DMS53 (cell line): ENCODE measurements at places on chromosomes 16 and 17.

DNA sequence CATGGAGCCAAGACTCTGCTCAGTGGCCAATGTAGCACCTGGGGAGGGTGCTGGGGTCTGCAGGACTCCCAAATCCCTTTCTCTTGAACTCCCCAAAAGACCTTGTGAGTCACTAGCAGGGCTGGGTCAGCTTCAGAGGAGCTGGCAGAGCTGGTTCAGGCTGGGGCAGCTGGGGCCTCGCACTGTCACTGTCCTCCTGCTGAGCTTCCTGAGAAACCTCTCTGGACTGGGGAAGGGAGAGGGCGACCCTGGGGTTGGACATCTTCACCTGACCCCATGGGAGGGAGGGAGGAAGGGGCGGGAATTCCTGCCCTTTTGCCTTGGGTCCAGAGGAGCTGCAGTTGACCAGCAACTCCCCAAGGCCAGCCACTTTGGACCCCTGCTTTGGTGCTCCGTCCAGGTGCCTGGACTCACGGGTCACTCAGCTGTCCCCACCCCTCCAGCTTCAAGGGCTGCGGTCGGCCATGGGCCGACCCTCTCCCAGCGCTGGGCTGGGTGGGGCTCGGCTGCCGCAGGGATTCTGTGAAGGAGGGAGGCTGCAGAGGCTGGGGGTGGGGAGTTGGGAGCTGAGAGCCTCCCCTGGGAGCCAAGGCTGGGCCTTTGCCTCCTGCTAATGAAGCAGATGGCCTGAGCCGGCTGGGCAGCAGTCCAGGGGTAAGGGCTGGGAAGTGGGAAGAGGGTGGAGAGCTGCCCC is 9.2 kb downstream of the FMNL1 start:
- peak; percentile 51 for DNase-seq

- DNase-seq, result no peak
Observed at GRCh38 chr16:2737895-2738418, 14.5 kb upstream of the SRRM2 start.

DNA sequence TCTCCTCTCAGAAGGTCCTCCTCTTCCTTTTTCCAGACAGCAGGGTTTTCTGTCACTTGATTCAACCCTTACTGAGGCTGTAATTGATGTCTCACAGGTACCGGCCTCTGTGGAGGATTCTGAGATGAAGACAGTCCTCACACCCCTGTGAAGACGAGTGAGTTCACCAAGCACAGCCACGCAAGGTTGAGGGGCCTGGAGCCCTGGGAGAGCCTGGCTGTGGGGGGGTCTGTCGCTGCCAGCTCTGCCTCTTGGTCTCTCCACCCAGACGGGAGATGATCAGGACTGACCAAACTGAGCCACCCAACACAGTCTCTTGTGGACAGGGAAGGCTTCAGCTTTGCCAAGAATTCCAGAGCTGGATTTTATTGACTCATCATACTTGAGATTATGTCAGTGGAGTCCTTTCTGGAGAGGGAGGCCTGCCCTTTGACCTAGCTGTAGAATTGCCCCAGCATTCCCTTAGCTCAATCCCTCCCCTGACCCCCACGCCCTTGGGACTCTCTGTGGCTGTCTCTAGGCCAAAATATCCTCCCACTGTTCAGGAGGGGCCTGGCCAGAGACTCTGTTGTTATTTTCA is 51.1 kb upstream of the CRHR1 start:
- DNase-seq, result peak; percentile 22

DNA sequence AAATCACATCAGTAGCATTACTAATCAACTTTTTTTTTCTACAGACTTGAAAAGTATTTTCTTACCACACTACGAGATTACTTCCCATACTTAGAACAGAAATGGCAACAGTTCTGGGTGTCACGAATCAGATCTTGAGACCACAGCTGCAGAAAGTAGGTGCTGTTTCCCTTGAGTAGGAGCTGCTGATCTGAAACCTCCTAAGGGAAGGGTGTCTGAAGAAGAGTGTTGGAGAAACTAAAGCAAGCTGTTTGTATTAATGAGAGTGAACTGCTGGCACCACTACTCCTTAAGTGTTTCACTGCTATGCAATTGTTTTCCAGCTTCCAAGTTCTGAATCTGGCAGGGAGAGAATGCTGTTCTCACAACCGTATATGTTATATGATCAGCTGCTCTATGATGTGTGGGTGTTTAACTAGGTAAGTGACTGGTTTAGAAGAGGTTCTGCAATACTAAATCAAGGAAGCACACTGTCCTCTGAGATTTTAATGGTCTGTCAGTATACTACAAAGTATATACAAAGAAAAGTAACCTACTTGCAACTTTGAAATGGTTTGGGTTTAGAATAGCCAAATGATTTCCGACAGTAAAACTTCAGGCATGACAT is 3.3 kb downstream of the ZNF652 start:
- DNase-seq, result no peak

GRCh38 chr16:88499292-88499691 is 46.2 kb downstream of the ZFPM1 start:
- DNase-seq, result no peak

DNA sequence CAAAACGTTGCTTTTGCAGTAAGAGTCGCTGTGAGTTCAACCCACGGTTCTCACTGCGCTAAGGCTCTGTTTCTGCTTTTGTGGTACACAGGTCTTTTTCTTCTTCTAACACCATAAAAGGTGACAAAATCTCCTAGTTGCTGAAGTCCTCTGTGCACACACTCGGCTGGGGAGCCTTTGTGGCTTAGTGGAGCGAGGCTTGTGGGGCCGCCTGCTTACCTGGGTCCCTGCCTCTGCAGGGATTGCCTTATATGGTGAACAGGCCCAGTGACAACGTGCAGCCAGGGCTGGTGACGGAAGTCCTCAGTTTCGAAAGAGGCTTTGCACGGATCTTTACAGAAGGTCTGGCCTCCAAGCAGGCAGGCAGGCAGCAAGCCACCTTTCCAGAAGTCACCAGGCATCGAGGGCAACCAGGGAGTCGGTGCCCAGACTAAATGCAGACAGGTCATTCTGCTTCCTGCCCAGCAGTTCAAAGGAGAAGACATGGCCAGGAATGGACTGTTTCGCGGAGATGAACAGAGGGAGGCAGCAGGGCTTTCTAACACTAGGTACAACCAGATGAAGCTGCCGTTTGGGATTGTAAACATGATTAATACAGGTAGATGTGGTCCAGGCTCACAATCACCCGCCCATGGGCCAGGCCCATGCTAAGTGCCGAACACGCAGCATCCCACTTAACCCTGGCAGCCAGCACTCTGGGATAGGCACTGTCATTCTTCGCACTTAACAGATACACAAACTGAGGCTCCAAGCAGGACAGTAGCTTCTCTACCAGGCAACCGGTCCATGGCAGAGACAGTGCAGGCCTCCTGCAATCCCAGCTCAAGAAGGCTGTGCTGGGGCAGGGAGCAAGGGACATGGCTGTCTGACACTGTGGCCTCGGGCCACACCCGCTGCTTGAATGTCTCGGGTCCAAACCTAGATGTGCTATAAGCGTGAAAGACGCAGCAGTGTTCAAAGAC is 10.7 kb upstream of the MEAK7 start:
- peak; percentile 78 for DNase-seq

- peak; percentile 85 for DNase-seq
Observed at GRCh38 chr16:58755989-58756649, 22.0 kb upstream of the GOT2 start.

DNA sequence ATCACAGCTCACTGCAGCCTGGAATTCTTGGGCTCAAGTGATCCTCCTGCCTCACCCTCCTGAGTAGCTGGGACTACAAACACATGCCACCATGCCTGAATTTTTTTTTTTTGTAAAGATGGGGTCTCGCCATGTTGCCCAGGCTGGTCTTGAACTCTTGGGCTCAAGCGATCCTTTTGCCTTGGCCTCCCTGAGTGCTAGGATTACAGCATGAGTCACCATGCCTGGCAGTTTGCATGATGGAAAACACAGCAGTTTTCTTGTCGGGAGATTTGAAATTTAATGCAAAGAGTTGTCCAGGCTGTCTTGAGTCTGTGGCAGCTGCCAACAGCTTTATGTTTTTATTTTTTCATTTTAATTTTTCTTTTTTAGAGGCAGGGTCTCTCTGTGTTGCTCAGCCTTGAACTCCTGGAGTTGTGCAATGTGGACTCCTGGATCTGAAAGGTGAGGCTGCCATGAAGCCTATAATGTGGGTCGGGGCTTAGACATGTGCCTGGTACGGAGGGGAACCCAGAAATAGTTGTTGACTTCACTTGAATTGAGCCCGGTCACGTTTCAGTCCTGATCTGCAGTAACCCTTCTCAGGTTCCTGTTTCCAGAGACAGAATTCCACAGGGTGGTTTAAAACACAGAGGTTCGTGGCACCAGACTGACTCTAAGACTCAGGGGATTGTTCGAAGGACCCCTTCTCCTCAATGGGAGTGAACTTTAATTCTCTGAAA is 18.7 kb downstream of the CD300A start:
- DNase-seq, result no peak

DNA sequence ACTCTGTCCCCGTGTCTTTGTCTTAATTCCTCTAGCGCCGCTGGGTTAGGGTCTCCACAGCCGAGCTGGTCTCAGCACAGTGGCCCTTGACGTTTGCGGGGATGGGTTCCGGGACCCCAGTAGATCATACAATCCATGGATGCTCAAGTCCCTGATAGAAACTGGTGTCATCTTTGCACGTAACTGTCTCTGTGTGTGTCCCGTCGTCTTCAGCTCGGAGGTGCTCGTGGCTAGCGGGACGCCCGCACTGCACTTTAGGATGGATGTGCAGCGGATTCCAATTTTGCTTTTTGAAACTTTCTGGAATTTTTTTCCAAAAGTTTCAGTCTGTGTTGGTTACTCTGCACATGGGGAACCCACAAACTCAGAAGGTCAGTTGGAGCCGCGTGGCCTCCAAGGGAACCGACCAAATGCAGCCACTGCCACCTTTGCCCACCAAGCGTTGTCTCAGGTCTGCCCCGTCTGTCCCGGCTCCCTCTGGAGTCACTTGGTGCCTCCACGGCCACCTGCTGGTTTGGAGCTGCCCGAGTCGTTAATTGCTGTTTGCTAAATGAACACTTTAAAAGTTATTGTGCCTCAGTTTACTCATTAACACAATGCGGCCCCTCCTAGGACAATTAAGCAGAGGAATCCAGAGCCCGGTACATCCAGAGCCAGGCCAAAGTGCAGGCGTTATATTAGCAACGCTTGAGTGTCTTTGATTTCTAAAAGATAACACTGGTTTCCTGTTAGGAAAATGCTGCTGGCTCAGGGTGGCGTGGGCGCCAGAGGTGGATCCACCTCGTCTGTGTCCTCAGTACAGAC is 5.3 kb upstream of the DPEP1 start:
- no peak for DNase-seq

DNA sequence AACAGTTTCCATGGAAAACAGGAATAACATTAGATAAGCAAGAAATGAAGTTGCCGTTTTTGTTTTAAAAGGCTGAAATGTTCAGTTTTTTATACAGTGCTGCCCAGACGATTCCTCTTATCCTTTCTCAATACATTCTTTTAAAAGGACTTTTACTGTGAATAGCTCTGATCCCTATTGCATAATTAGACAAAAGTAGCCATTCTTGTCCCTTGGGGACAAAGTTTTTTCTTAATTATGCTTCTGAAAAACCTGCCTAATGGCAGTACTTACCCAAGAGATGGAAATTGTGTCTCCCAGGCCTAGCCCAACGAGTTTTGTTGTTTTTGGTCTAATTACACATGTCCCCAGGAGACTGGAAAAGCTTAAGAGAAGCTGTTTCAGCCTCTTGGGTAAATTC is 27.6 kb downstream of the NXPH3 start:
- DNase-seq, result no peak
